H4 (cell line): ENCODE measurements at places on chromosomes 5 and 9. TPM values are rescaled to one million over a fixed set of nuclear protein-coding genes. Genes with fewer than 3 reads are reported as not detected.

DNA sequence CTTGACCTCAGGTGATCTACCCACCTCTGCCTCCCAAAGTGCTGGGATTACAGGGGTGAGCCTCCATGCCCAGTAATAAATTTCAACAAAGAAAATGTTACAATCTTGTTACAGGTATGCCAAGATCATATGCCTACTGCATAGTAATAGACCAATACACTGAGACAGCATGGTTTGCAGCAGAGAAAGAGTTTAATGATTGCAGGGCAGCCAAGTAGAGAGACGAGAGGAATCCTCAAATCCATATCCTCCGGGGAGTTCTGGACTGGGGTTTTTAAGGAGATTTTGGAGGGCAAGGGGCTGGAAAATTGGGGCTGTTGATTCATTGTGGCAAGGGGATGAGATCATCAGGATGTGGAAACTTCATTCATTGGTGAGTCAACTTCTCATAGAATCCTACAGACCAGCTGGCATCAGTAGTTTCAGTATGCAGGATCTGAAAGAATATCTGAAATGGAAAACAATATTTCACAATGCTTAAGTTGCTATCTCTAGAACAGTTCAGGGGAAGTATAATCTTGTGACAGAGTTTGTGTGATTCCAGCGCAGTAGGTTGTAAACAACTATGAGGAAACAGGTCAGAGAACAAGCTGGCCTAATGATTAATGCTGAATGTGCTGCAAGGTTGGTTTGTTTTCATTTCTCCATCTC is 14.8 kb upstream of the TUT7 start:
- DNase-seq: peak; percentile 42

ELOVL7 gene
- total RNA-seq: 8.6 and 10.4 TPM in 2 replicates

- peak; percentile 93 for DNase-seq
Measured at GRCh38 chr5:59813761-59814536, 79.6 kb downstream of the PDE4D start.

TOR1B gene
- 45.5 and 57.7 TPM in 2 replicates for total RNA-seq

DNA sequence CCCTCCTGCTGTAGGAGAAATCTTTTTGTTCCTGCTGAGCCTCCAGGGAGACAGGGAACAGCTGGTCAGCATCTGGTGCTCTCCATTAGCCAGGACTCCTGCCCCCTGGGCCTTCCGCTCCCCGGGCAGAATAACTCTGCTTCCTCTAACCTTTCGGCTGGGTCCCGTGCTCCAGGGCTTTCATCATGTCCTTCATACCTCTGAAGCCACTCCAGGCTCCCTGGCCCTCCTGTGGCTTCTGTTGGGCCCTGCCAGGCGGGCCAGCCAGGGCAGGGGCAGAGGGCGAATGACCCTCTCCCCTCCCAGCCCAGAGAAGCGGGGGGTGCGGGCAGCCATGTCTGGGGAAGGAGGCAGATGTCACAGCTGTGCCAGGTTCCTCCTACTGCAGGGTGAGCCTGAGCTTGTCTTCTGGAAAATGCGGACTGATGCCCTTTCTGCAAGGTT is 81.7 kb upstream of the LMX1B start:
- no peak for DNase-seq

DNA sequence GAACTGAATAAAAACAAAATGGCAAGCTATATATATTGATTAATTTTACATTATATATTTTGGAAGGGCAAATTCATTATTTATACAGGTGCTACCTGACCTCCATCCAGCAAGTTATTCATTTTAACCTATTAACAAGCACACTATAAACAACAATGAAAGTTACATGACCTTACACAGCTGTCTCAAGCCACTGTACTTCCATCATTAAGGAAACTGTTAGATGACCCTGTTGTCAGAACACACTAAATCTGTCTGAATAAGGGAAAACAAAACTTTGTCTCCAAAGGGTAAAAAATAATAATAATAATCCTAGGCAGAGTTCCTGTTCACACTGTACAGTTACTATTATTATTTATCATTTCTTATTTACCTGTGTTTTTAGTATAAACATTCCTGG is 44.0 kb downstream of the NFIB start:
- DNase-seq: no peak

GRCh38 chr5:44336708-44337107 is 52.5 kb downstream of the FGF10 start:
- no peak for DNase-seq

- no peak for DNase-seq
Measured at GRCh38 chr5:138243794-138244193, 30.6 kb downstream of the GFRA3 start.

- DNase-seq: no peak
Measured at GRCh38 chr9:89339807-89340206, 21.5 kb downstream of the SECISBP2 start.

UNC13B gene
- total RNA-seq: 7.4 and 7.8 TPM in 2 replicates

GRCh38 chr5:106600803-106601202 is 1069.9 kb downstream of the EFNA5 start:
- DNase-seq: no peak

- DNase-seq: no peak
Measured at GRCh38 chr9:21102305-21102704, 24.6 kb upstream of the IFNB1 start.

DNA sequence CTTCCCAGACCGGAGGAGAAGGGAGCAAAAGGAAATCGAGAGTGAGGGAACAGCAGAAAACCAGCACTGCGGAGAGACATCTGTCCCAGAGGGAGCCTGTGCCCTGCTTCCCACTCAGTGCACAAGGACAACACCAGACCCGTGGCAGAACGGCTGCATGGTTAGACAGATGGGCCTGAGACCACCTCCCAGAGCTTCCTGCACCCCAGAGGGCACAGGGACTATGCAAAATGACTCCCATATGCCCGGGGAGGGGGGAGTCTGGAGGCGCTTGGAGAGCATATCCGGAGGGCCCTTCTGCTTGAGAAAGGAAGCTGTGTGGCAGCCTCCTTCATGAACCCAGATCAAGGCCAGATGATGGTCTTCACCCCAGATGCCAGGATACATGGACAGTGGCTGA is 26.6 kb downstream of the TLX3 start:
- no peak for DNase-seq

GRCh38 chr5:68182534-68182933 is 33.0 kb upstream of the PIK3R1 start:
- DNase-seq: no peak

- DNase-seq: no peak
Measured at GRCh38 chr9:33140401-33141360, 26.5 kb downstream of the B4GALT1 start.

C9 gene
- not detected in 2 replicates for total RNA-seq

C5orf52 gene
- not detected in 2 replicates for total RNA-seq

DNAJC18 gene
- 4.5 and 22.9 TPM in 2 replicates for total RNA-seq

PLAC8L1 gene
- total RNA-seq: not detected in 2 replicates

GRCh38 chr9:83622433-83622938 is 457 bp upstream of the IDNK start:
- DNase-seq: no peak

FUT7 gene
- not detected in 2 replicates for total RNA-seq

DNA sequence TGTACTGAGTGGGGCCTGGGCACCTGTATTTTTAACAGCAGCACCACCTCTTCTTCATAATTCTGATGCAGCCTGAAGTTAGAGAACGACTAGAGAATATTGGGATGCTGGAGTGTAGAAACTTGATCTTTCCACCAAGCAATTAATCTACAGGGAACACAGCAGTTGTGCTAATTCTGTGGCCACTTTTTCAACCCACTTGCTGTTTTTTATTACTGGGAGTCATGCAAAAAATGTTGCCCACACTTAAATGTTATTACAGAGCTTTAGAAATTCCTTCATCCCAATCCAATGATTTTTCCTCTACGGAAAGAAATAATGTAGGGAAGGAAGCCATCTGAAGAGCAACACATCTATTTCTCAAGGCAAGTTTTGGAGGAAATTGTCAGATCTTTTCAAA is 190.9 kb upstream of the TUT7 start:
- DNase-seq: no peak

GRCh38 chr5:179436321-179437122 is 91.3 kb upstream of the ADAMTS2 start:
- no peak for DNase-seq

DNA sequence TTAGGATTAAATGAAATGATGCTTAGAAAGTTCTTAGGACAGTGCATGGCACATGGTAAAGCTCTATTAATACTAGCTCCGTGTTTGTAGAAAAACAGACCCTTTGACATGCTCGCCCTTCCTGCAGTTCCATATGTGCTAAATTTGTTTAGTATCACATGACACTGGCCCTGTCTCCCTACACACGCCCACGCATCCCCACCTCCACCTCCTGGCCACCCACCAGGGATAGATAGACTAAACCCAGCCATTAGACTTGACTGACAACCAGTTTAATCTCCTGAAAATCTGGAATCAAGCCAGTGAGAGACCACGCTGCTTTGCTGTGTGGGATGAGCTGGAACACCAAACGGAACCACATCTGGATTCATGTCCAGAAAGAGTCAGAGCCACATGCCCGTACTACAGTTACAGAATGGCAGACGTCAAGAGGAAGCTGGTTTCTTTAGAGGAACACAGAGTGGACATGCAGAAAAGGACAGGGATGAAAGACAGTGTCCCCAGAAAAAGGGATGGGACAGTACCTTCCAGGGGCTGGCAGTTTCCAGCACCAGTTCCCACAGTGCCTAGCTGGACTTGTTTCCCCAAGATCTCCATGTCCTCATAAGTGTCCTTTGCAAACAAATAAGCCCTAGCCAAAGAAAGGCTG is 186.1 kb downstream of the PDZD2 start:
- no peak for DNase-seq

- no peak for DNase-seq
Measured at GRCh38 chr5:17413691-17414090, 84.3 kb upstream of the TAF11L2 start.

DNA sequence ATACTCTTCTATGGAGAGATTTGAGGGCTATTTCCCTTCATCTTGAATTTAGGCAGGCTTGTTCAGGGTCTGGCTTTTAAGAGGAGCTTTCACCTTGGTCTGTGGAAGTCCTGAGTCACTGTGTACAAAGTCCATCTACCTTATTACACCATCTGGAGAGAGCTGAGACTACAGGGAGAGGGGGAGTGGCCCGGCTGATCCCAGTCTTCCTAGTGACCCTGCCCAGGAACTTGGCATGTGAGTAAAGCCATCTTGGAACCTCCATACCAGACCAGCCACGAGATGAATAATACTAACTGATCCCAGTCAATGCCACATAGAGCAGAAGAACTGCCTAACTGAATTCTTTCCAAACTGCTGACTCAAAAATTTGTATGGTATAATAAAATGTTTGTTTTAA is 8.4 kb upstream of the IL6ST start:
- DNase-seq: peak; percentile 78

GRCh38 chr9:116812231-116813030 is 125.3 kb downstream of the TRIM32 start:
- DNase-seq: no peak

HARS1 gene
- 52.1 and 53.6 TPM in 2 replicates for total RNA-seq

- DNase-seq: no peak
Measured at GRCh38 chr9:105333811-105334210, 89.4 kb downstream of the SLC44A1 start.

DNAI1 gene
- total RNA-seq: 0.04 and 0.27 TPM in 2 replicates

FAT2 gene
- total RNA-seq: 0.06 and 0.10 TPM in 2 replicates

GRCh38 chr5:12647613-12648012 is 743.4 kb upstream of the CTNND2 start:
- DNase-seq: no peak

UAP1L1 gene
- total RNA-seq: 6.6 and 7.4 TPM in 2 replicates

HTR1A gene
- total RNA-seq: not detected in 2 replicates

GRCh38 chr9:111016426-111017045 is 21.7 kb downstream of the LPAR1 start:
- DNase-seq: no peak

- no peak for DNase-seq
Measured at GRCh38 chr9:128250839-128251731, 24.7 kb downstream of the GOLGA2 start.

DNA sequence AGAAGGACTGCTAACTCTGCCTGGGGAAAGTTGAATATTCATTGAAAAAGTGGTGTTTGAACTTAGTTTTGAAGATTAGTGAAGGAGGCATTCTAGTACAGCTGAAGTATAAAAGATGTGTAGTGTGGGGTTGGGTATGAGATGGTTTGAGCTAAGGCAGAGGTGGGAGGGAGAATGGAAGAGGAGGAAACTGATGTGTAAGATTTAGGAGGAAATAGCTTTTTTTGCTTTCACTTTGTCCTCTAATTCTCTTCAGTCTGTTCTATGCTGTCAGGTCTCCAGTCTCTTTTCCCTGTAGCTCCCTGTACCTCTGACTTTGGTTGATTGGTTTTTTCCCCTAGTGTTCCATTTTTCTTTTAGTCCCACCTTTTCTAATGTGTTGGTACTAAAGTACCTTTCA is 9.0 kb downstream of the CREBRF start:
- DNase-seq: no peak

SOHLH1 gene
- total RNA-seq: not detected in 2 replicates

ORM1 gene
- total RNA-seq: 0.33 TPM in 1 of 2 replicates, not detected in the other

CYSRT1 gene
- 0.14 and 0.37 TPM in 2 replicates for total RNA-seq

GRCh38 chr9:134968011-134968822 is 50.5 kb upstream of the FCN1 start:
- DNase-seq: peak; percentile 44

DNA sequence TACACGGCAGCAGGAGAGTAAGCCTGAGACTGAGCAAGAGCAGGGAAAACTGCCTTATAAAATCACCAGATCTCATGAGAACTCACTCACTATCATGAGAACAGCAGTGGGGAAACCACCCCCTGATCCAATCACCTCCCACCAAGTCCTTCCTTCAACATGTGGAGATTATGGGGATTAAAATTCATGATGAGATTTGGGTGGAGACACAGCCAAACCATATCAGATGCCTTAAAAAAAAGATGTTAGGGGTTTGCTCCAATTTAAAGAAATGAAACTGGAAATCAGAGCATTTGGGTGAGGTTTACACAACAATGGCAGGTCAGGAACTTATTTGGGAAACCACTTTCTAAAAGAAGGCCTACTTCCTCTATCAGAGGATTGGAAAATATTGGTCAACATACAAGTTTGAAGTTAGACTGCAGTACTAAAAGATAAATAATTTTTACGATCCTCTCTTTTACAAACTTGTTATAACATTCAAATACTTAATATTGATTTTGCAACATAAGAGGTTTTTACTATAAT is 105.1 kb downstream of the FBN2 start:
- no peak for DNase-seq

DNA sequence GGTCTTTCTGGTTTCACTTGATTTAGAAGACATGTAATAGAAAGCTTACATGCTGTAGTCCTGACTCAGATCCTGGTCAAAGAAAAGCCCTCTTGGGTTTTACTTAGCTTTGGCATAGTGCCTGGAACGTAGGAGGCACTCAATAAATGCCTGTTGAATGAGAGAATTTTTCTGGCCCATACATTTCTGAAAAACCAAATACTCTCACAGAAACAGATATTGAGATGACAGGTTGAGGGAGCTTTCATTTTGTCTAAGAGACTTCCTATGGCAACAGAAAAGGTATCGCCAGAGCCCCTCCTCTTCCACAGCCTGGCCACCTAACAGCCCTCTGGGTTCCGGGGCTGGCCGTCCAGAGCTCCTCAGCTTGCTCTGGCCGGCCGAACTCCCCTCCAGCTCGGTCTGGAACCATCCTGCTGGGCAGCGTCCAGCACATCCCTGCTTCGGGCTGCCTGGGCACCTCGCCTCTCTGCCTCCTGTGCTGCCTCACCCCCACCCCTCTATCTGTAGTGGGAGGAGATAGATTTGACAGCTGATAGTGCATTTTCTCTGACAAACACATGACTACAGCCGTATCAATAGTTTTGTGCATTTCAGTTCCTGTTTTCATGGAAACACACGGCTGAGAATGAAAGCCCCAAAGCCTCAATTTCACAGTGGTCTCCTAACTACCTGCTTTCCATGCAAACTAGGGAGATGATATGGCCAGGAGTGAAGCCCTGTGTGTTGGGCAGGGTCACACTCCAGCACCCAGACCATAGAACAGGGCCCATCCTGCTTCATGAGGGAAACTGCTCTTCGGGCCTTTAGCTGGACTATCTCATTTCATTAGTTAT is 1.1 kb downstream of the IL4 start:
- DNase-seq: peak; percentile 83
